B cell (primary cell): ENCODE measurements at places on chromosomes 13 and 19.

GRCh38 chr13:49701491-49701890 is 10.2 kb upstream of the EBPL start:
- no peak for DNase-seq

DNA sequence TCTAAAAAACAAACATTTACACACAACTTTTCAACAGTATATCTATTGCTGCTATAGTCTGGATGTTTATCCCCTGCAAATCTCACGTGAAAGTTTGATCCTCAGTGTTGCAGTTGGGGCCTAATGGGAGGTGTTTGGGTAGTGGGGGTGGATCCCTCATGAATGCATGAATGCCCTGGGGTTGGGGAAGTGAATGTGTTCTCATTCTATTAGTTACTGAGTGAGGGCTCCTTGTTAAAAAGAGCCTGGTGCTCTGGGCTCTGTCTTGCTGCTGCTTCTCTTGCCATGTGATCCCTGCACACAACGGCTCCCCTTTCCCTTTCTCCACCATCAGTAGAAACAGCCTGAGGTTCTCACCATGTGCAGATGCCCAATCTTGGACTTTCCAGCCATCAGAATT is 242.7 kb upstream of the HTR2A start:
- no peak for DNase-seq

DNA sequence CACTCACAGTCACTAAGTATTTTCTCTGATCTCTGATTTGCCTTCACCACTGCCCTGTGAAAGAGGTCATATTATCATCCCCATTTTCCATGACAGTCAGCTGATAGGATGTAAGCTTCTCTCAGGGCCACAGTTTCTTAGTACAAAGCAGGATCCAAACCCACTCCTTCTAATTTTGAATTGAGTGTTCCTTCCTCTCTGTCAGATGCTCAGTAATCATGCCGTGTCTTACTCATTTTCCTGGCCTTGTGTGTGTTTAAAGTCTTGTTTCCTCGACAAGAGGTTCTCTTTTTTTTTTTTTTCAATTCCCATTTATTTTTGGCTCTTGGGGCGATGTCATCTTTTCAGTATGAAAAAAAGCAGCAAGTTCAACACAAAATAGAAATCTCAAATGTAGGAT is 72.3 kb downstream of the NAA16 start:
- DNase-seq = no peak

DNA sequence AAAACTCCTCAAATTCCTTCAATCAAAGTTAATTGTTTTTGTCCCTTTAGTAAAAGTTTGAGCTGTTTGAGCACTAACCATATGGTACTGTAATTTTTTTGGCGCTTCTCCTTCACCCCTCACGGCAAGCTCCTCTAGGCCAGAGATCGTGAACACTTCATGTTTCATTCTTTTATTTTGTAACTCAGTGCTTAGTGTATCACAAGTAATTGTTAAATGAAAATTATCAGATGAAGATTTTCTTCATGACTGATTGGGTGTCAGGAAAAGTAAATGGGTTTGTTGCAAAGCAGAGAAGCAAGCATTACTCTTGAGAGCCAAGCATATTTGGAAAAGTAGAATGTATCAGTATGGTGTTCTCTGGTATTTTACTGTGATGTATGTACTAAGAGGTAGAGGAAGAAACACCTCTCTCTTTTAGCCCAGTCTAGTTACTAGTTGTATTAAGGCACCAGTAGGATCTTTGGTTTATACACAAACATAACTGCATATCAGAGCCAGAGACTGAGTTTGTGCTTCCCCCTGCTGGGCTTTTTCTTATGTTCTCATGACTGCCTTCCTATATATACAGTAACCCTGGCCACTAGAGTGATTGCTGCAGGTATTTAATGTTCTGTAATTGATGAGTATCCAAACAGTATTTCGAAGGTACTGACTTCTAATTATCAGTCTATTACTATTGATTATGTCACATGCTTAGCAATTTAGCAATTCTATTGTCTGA is 202.3 kb upstream of the KLHL1 start:
- no peak for DNase-seq

DNA sequence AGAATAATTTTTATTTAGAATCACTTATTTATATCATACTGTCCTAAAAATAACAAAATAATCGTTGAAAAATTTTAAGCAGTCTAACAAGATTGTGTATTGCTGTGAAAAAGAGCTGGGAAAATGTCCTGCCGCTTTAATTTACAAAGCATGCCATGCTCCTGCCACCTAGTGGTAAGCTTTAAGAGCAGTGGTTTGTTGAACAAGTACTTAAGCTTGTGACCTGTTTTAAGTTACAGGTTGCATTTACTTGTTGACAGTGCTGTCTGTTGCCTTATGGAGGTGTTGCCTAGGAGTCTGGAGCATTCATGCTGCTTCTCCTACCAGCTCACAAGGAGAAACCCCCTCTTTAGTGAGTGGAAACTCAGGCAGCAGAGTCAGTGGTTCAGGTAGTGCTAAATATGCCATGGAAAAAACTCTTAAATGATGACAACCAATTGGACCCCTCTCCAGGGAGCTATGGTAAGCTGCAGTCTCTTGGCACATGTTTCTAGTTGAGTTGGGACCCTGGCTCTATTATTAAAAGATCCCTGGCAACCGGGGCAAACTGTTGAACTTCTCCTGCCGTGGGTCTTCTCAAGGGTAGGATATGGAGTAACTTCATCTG is 68.4 kb downstream of the SPATA13 start:
- DNase-seq = peak; percentile 66
